ENCODE measurements at places on chromosomes 7 and 10. TPM values are rescaled to one million over a fixed set of nuclear protein-coding genes. Genes with fewer than 3 reads are reported as not detected.
A peak's percentile ranks its signal among the peaks of the same experiment; 100 is the strongest.

- peak overlapping the region; percentile 83 for H3K4me3 ChIP-seq
- H3K36me3 ChIP-seq: no peaks in the 10 kb centered on the region
- H3K27me3 ChIP-seq: peaks cover 19% of the 10 kb centered on the region
- no peak overlapping the region for H3K27ac ChIP-seq
Measured at GRCh38 chr10:92688573-92688926, 1.2 kb upstream of the HHEX start.

DNA sequence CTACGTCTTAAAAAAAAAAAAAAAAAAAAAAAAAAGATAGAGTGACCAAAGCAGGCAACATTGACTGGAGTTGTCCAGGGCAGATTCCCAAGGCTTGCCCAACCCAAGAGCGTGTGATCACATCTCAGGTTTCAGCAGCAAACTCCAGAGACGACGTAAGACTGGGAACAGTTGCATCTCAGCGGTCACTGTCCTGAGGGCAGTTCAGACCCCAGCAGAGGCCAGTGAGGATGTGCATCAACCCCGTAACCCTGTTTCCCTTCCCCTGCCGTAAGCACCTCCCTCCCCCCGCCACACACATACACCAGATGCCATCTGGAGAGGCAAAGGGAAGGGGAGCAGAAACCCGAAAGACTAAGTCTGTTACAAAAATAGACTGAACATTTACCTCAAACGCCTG, 19.3 kb upstream of the TOMM7 start:
- H3K4me3 ChIP-seq: no peak overlapping the region
- peaks cover 17% of the 10 kb centered on the region for H3K27me3 ChIP-seq
- no peaks in the 10 kb centered on the region for H3K4me1 ChIP-seq
- no peaks in the 10 kb centered on the region for H3K36me3 ChIP-seq
- DNase-seq: no peak

The IFIT1B gene
- total RNA-seq: not detected

- no peaks in the 10 kb centered on the region for H3K27me3 ChIP-seq
- no peaks in the 10 kb centered on the region for H3K36me3 ChIP-seq
Measured at GRCh38 chr7:89728481-89728880, 425.8 kb upstream of the STEAP1 start.

Measured in natural killer cell treated with Interleukin-12 subunit alpha and Interleukin-12 subunit beta and Interleukin-15 and Interleukin-18, amount 100 ng/mL, for 72 hours (primary cell).